Astrocyte of the spinal cord (primary cell): ENCODE measurements at places on chromosomes 2 and 18.

DNA sequence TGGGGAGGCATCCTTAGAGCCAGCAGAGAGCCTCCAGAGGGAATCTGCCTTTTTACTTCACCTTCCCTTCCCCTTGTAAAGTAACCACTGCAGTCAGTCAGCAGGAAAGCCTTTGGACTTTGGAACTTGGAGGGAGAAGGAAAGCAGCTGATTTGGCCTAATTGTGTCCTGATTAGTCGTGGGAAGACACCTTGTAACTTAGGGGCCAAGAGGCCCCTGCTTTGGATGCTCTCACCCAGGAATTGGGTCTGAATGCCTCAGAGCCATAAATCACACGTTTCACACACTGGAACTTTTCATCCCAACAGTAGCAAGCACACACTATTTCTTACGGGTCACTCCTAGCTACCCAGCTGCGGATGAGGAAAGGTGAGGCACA is 81.0 kb upstream of the PPM1B start:
- no peak for DNase-seq

DNA sequence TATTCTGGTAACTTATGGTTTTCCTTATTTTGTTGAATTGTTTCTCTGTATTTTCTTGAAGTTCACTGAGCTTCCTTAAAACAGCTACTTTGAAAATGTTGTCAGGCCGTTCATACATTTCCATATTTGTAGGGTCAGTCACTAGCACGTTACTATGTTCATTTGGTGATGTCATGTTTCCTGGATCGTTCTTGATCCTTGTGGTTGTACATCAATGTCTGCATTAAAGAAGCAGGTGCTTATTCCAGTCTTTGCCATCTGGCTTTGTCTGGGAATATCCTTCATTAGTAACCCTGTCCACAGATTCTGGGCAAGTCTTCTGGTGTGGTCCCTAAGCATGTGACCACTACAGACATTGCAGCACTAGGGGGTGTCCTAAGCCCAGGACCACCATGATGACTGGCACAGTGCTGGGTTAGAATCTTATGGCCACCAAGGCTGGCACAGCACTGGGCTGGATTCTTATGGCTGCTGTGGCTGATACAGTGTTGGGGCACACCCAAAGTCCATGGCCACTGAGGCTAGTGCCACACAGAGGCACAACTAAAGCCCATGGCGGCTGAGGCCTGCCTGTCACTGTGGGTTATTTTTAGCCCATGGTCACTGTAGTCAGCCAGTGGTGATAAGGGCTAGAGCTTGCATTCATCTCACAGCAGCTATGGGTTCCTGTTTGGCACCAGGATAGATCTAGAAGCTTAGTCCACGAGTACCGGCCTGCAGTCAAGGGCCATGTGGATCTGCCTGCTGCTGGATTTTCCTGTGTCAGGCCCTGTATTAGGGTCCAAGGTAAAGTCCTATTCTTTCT is 13.2 kb downstream of the VWA3B start:
- no peak for DNase-seq

DNA sequence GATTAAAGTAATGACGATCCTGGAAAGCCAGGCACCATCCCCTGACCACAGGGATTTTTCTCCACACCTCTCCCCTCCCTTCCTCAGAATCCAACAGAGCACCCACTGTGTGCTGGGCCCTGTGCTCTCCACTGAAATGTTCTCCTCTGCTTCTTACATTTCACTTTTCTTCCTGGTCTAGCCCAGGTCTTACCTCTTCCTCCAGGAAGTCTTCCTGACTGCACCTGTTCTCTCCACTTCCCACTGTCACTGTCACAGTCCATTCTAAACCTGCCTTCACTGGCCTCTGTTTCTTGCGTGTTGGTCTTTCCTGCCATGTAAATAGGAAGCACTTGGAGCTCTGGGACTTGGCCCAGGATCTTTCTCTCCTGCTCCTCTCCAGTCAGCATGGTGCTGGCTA is 7.4 kb upstream of the NGEF start:
- no peak for DNase-seq

DNA sequence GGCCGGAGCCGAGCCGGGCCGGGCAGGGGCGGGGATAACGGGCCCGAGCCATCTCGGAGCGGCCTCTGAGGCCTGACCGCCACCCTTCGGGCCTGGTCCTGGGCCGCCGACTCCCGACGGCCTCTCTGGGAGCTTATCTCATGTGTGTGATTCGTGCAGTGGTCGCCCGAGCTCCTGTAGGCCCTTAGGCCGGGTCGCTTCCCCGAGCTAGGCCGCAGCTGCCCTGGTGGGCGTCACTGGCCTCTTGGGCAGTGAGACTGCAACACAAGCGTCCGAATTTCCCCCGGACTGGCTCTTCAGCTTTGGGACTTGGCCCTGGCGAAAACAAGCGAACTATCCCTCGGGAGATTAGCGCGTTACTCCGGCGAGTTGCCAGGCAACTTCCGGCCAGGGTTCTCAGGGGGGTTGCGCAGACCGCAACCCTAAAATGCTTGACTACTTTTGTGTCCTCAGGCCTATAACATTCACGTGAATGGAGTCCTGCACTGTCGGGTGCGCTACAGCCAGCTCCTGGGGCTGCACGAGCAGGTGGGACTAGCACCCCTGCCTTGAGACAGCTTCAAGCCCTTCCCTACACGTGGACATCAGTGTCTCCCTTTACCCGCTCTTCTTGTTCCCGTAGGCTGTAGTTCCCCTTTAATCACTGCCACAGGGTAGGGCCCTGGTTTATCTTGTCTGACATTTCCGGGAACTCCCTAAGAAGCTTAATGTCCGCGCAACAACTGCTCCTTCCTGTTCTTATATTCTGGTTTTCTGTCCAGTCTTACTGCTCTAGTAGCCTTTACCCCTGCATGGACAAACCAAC is 602 bp downstream of the SNX17 start:
- peak; percentile 34 for DNase-seq

GRCh38 chr2:240593026-240593702 is 6.6 kb downstream of the CAPN10 start:
- no peak for DNase-seq

DNA sequence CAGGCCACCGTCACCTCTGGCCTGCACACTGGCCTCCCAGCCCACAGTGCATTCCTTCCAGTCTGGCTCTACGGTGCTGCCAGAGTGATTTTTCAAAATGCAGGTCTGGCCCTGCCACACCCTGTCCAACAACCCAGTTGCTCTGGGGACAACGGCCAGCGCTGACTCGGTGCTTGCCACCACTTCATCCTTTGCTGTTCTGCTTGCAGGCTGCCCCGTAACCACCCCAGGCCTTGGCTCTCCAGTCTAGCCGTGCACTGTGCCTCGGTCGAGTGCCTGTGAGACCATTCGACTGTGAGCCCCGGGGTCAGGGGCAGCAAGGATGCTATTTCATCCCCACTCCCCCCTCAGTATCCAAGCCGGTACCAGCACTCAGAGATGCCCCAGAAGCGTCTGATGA is 262.6 kb downstream of the KLHL29 start:
- no peak for DNase-seq

GRCh38 chr2:161076936-161077335 is 83.3 kb upstream of the TANK start:
- no peak for DNase-seq

DNA sequence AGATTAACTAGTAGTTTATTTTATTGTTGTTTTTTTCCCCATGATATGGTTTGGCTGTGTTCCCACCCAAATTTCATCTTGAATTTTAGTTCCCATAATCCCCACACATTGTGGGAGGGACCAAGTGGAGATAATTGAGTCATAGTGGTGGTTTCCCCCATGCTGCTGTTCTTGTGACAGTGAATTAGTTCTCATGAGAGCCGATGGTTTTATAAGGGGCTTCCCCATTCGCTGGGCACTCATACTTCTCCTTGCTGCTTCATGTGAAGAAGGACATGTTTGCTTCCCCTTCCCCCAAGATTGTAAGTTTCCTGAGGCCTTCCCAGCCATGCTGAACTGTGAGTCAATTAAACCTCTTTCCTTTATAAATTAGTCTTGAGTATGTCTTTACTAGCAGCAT is 36.5 kb downstream of the GALNT14 start:
- no peak for DNase-seq

DNA sequence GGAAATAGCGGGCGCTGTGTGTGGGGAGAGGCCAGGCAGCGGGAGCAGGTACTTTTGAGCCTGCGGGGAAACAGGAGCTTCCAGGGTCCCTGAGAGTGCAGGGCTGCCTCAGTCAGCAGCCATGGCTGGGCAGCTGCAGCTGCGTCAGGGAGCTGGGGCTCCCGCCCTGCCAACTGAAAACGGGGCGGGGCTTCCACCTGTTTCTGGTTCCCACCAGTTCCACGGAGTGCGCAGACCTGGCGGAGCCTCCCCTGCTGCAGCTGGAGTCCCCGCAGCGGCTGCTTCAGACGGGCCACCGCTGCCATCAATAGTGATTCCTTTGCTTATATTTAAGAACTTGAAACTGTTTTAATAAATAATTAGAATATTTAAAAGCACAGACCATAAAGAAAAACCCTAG is 30.6 kb upstream of the RPRM start:
- DNase-seq, result no peak

- DNase-seq, result no peak
Observed at GRCh38 chr18:39776766-39777165, 2178.3 kb upstream of the PIK3C3 start.

DNA sequence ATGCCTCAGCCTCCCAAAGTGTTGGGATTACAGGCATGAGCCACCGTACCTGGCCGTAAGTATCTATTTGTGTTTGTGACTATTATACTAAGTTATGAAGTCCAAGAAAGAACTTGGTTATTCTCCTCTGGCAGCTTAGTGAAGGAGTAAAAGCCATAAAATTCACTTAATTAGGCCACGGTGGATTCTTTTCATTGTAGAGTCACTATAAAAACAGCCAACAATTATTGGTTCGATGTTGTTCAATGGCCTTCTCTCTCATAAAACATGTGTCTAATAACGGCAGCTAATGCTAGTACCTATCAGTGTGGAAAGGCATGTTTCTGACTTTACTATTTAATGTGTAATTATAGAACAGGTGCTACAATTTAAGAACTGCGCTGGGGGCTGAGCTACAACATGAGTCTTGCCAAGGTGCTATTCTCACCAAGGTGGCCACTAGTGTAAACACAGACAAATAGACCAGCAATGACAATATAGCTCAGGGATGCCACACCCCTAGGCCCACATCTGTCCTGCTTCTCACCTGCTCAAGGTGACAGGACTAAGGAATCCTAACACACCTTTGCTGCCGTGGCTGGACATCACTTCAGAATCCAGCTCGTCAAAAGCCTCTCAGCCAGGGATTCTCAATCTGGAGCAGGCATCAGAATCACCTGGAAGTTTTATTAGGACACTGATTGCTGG is 17.2 kb downstream of the ATP8B1 start:
- DNase-seq, result no peak

DNA sequence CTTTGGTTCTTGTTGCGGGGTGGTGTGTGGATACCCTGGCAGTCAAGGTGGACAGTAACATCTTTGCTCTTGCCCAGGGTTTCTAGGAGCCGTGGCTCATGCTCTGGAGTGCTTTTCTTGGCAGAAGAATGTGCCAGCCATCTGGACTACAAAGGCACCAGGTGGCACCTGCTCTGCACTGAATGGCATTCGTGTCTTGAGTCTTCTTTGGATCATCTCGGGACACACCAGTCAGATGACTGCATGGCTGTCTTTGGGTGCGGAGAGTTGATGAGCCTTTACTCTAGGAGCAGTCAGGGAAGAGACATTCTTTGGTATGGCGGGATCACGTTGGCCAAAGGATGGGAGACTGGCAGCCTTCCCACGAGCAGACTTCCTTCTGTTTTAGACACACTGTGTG is 104.1 kb upstream of the SEC11C start:
- DNase-seq, result no peak

DNA sequence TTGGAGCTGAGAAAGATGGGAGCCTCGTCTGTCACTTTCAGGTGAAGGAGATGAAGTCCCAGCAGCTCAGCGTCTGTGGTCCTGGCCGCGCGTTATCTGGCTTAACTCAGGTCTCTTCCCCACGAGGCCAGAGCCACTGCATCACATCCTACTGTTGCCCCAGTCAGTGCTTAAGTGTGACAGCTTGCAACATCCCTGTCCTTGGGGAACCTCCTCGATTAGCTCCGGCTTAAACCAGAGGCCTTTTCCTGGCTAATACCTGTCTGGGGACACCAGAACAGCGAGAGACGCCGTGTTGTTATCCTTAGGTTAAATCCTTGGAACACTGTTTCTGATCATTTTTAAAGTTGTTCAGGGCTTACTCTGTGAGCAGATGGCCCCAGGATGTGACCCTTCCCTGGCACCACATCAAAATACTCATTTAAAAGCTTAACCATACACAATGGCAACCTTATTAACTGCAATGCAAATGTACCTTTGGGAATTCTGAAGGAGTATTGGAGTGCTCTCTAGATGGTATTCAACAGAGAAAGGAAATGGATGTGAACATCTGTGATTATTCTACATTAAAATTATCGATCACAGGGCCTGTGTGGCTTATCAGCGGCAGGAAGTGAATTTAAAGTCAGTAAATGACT is 61.2 kb upstream of the SPP2 start:
- no peak for DNase-seq

DNA sequence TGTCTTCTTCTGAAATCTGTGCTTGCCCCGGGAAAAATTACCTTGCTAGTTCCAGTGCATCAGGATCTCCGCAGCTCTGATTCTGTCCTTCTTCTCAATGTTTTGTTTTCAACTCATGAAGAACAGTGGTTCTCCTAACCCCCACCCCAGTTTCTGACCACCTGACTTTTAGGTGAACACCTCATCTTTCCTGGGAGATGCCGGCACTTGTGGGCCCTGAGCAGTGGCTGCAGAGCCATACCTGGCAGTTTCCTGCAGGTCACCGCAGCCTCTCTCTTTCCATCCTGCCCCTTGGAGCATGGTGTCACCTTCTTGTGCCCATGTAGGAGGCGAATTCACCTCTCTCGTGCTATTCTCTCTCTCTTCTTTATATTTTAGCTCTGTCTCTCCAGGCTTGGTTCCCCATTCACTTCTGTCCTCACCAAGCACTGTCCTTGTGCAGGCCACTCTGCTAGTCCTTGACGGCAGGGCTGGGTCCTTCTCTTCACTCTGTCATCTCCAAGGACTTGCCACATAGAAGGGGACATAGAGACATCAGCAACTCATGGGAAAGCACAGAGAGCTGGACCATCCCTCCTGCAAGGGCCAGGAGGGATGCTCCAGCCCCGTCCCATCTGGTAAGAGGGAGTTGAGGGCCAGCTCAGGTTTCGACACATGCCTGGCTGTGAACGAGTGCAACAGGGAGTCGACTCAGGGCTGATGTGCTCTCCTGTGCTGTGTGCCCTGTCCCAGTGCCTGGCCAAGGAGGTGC is 59.1 kb downstream of the DDX1 start:
- DNase-seq, result no peak

- DNase-seq, result no peak
Observed at GRCh38 chr18:39752351-39752750, 2186.8 kb upstream of the CELF4 start.

- DNase-seq, result no peak
Observed at GRCh38 chr2:43408407-43409160, 182.2 kb upstream of the ZFP36L2 start.

DNA sequence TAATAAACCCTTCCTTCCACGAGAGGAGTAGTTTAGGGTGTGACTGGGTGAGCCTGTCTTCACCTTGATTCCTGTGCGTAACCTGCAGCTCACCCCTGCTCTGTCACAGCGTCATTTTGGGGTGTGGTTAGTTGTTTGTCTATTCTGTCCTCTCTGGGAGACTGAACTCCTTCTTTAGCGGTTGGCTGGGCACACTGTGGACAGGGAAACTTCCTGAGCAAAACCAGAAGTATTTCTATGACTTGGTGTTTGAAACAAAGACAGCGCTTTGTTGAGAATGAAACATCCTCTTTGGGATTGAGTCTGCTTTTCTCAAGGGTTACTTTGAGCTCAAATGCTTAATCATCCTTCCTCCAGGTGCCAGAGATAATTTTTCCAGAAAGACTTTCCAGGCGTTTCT is 270.7 kb downstream of the HRH4 start:
- DNase-seq, result no peak

- peak; percentile 14 for DNase-seq
Observed at GRCh38 chr18:14776801-14777200, 28.8 kb downstream of the ANKRD30B start.

- DNase-seq, result no peak
Observed at GRCh38 chr18:57077786-57078552, 68.9 kb upstream of the BOD1L2 start.
